ENCODE measurements at places on chromosomes 2 and 18.

- no peak for DNase-seq
Observed at GRCh38 chr2:213757525-213757924, 473.3 kb downstream of the SPAG16 start.

DNA sequence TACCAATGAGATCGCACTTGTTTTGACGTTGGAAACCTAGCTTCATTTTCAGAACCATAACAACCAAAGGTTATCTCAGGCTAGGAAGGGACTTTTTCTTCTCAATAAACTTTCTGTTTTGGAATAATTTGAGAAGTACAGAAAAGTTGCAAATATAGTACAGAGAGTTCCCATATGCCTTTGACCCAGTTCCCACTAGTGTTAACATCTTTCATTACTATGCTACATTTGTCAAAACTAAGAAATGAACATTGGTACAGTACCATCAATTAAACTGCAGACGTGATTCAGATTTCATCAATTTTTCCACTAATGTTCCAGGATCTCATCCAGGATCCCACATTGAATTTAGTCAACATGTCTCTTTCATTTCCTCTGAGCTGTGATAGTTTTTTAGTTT lies 111.6 kb downstream of the ATL2 start:
- no peak for DNase-seq

DNA sequence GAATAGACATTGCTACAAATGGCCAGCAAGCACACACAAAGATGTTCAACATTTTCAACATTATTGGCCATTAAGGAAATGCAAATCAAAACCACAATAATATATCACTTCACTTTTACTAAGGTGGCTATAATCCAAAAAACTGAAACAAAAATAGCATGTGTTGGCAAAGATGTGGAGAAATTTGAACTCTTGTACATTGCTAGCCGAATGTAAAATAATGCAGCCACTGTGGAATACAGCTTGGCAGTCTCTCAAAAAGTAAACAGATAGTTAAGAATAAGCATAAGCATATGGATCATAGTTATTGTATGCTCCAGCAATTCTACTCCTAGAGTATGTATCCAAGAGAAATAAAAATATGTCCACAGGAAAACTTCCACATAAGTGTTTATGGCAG lies 192.5 kb downstream of the EN1 start:
- DNase-seq, result no peak

DNA sequence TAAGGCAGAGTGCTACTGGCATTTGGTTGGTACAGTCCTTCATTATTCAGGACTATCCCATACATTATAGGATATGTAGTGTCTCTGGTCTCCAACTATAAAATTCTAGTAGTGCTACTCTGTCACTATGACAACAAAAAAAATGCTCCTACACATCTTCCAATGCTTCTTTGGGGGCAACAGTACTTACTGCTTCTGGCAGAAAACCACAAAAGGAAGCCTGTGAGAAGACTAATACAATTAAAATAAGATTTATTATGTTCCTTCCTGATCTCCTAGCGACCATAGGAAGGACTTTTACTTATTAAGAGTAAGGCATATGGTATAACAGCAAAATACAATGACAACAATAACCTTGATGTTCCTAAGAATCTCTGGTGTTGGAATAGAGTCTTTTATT lies 48.4 kb upstream of the CPO start:
- no peak for DNase-seq

DNA sequence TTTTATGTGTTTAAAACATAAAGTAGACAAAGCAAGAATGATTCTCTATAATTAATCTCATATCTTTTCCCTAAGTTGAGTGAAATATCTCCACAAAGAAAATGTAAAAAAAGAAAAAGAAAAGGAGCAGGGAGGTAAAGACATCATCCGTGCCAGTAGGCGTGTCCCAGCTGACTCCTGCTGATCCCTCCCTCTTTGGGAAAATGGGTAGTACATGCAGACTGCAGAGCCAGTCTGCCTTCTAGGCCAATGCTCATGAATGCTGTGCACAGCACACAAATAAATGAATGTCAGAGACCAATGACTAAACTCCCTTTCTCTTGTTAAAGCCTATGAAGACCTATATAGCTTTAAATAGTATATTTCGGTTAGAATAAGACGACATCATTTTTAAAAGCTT lies 64.7 kb downstream of the RAPH1 start:
- DNase-seq, result no peak

DNA sequence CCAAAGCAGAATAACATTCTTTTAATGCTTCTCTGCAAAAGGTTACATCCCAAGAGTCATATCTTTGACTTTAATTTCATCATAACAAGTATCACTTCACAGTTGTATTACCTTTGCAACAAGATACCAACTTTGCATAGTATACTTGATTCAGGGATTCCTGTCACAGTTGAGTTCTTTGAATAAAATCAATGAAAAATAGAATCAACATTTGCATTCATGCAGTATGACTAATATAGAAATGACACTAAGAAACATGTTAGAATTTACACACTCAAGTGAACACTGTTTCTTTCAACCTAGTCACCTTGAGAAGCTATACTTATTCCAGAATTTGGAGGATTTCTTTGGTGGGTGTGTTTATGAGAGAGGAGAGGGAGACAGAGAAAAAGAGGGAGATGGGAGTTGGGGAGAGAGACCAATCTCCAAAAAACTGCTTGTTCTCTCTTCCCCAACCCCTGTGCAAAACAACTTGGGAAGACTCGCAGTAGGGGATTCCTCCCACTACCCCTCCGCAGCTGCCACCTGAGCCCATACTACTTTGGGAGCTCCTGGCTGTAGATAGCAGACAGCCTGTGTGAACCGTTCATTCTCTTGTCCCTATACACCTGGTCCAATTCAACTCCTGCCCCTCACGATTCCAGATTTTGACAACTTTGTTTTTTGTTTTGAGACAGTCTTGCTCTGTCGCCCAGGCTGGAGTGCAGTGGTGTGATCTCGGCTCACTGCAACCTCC lies 57.7 kb downstream of the PELI1 start:
- no peak for DNase-seq

DNA sequence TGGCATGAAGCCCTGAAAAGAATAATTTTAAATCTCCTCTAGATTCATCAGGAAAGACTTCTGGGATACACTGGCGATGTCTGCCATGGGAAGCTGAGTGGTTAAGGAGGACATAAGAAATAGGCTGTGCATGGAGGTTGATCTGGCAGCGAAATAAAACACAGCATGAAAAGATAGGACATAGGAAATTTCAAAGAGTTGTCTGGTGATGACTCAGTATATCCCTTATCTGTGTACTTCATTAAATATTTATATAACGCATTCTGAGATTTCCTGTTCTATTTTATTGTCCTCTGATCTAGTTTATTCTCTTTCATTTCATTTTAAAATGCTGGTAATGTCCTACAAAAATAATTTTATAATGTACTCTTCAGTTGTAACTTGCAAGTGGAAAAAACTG lies 1337.3 kb upstream of the DDX18 start:
- DNase-seq, result no peak

GRCh38 chr18:63765837-63766236 lies 9.4 kb upstream of the SERPINB7 start:
- DNase-seq, result no peak

DNA sequence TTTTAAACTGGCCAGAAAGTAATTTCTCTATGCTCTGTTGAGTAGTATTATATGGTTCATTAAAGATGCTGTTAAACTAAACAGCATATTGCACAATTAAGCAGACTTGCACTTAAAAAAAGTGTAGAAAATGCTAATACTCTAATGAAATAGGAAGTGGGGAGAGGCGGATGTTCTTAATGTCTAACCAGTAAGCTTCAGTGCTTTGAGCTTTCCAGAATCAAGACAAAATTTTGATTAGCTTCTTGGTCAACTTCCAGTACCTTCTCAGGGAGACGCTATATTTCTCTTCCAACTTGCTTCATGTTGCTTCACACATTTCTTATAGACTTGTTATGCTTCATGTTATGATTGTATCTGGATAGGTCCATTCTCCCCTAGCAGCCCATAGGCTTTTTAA lies 89.1 kb downstream of the MAP2 start:
- no peak for DNase-seq

GRCh38 chr2:186675380-186675779 lies 18.5 kb upstream of the FAM171B start:
- no peak for DNase-seq
